ENCODE measurements at places on chromosomes 6 and 20. TPM values are rescaled to one million over a fixed set of nuclear protein-coding genes. Genes with fewer than 3 reads are reported as not detected.

FRS3 gene
- 3.2 TPM for total RNA-seq

ADTRP gene
- total RNA-seq, result not detected

DNA sequence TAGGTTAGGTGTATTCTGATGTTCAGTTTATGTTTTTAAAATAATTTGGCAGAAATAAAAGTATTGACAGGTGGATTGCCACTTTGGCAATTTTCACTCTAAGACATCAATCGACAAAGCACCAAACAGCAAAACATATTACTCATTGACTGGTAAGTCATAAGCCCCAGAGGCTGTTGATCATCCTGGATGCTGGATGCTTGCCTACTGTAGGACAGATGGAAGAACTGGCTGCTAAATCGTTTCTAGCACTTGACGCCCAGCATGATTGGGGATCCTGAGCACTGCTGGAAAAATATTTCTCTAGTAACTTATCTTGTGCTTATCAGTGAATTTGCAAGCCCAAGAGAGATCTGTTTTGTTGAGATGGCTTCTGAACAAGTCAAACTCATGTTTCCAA, 1001.9 kb upstream of the FLRT3 start:
- no peak overlapping the region for H3K4me3 ChIP-seq
- DNase-seq, result no peak
- no peaks in the 10 kb centered on the region for H3K36me3 ChIP-seq
- H3K4me1 ChIP-seq, result no peaks in the 10 kb centered on the region
- H3K27me3 ChIP-seq, result no peaks in the 10 kb centered on the region
- no peak overlapping the region for H3K27ac ChIP-seq

DNA sequence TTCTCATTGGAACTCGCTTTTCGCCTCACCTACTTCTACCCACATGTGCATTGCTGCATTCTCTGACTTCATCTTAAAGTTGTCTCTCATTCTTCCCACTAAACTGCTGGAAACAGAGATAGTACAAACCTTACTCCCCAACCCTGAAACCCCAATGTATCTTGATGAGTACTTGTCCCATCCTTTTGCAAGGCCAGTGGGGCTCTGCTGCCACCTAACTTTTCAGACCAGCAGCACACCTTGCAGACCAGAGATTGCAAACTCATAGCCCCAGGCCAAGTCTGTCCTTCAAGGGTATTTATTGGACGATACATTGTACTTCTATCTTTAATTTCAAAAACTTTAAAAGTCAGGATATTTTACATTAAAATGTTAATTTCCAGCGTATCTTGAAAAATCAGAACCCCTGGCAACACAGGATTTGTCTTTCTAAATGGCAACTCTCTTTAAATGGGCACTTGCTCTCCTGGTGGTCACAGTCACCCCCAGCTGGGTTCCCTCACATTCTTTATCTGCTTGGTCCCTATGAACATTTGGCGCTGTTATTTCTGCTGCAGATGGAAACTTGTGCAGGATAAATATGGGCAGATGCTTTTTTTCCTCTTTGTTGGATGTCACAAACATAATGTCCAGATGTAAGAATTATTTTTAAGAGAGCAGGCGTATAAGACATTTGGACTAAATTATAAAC, 83.9 kb downstream of the SOD2 start:
- no peaks in the 10 kb centered on the region for H3K36me3 ChIP-seq
- H3K27ac ChIP-seq, result no peak overlapping the region
- no peaks in the 10 kb centered on the region for H3K27me3 ChIP-seq
- no peak overlapping the region for H3K4me3 ChIP-seq
- H3K4me1 ChIP-seq, result no peaks in the 10 kb centered on the region
- DNase-seq, result no peak

DNA sequence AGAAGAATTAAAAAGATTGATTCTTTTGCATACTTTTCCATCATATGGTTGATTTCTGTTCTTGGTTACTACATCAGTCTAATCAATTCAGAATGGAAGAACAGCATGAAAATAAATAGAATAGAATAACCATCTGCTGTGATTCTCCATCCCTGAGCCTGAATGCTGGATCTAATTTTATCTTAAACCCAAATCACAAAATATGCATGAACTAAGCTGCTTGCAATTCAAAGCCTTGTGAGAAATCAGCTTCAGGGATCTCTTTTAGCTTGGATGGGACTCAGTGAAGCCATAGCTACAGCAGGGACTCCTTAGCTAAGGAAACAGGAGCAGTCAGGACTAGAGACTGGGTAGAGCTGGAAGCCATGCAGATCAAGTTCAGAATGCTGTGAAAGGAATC, 74.1 kb downstream of the TPBG start:
- H3K36me3 ChIP-seq, result no peaks in the 10 kb centered on the region
- H3K4me3 ChIP-seq, result no peak overlapping the region
- no peaks in the 10 kb centered on the region for H3K27me3 ChIP-seq
- no peak for DNase-seq

DNA sequence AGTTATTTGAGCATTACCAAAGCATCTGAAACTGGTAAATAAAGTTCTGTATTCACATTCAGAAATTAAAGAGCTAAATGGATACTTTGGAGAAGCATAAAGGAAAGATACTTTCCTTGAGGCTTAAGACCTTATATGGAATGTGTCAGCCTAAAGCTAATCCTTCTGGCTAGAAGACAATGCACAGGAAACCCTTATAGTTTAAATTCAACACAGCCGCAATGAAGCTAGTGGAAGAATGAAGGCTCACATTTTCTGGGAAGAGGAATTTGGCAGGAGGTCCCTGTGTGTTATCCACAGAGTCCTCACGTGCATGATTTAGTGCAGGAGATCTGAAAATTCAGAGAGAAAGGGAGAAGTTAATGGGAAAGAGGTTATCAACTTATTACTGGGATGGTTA, 21.5 kb upstream of the CHD6 start:
- no peaks in the 10 kb centered on the region for H3K36me3 ChIP-seq
- H3K27ac ChIP-seq, result no peak overlapping the region
- no peak overlapping the region for H3K4me3 ChIP-seq

DNA sequence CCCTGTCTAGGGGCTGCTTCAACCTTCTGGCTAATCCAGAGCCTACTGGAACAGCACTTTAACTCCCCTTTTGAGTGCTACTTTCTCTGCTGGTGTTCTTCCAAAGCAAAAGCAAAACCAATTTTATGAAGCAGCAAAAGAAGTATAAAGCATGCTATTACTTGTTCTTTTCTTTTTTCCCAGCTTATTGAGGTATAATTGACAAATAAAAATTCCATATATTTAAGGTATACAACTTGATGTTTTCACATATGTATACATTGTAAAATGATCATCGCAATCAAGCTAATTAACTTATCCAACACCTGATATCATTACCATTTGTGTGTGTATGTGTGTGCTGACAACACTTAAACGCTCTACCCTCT, 14.9 kb downstream of the ID4 start:
- no peak overlapping the region for H3K27ac ChIP-seq
- no peaks in the 10 kb centered on the region for H3K27me3 ChIP-seq
- peaks cover 19% of the 10 kb centered on the region for H3K4me1 ChIP-seq
- H3K36me3 ChIP-seq, result no peaks in the 10 kb centered on the region

- DNase-seq, result no peak
- peaks cover 12% of the 10 kb centered on the region for H3K4me1 ChIP-seq
- no peak overlapping the region for H3K27ac ChIP-seq
- no peaks in the 10 kb centered on the region for H3K27me3 ChIP-seq
- H3K36me3 ChIP-seq, result no peaks in the 10 kb centered on the region
These were observed 924 bp downstream of the FAM162B start for GRCh38 chr6:116764629-116764960.

GRCh38 chr6:84776392-84776791, 12.0 kb upstream of the TBX18 start:
- DNase-seq, result no peak
- H3K36me3 ChIP-seq, result no peaks in the 10 kb centered on the region
- no peaks in the 10 kb centered on the region for H3K4me1 ChIP-seq
- no peak overlapping the region for H3K4me3 ChIP-seq

VEGFA gene
- total RNA-seq, result 36.0 TPM

GRCh38 chr20:57470666-57471495, 54.1 kb downstream of the CTCFL start:
- H3K4me3 ChIP-seq, result no peak overlapping the region
- H3K27me3 ChIP-seq, result no peaks in the 10 kb centered on the region
- H3K36me3 ChIP-seq, result no peaks in the 10 kb centered on the region
- DNase-seq, result no peak
- no peak overlapping the region for H3K27ac ChIP-seq
- H3K4me1 ChIP-seq, result no peaks in the 10 kb centered on the region

ZNF831 gene
- 1.3 TPM for total RNA-seq

ARFGEF3 gene
- 1.1 TPM for total RNA-seq

HTR1B gene
- 9.9 TPM for total RNA-seq

YIPF3 gene
- 160 TPM for total RNA-seq

- H3K36me3 ChIP-seq, result no peaks in the 10 kb centered on the region
- H3K27me3 ChIP-seq, result no peaks in the 10 kb centered on the region
- no peak overlapping the region for H3K27ac ChIP-seq
- no peak overlapping the region for H3K4me3 ChIP-seq
These were observed 82.7 kb downstream of the SH3BGRL2 start for GRCh38 chr6:79713701-79714322.

HLA-DQB2 gene
- not detected for total RNA-seq

DNA sequence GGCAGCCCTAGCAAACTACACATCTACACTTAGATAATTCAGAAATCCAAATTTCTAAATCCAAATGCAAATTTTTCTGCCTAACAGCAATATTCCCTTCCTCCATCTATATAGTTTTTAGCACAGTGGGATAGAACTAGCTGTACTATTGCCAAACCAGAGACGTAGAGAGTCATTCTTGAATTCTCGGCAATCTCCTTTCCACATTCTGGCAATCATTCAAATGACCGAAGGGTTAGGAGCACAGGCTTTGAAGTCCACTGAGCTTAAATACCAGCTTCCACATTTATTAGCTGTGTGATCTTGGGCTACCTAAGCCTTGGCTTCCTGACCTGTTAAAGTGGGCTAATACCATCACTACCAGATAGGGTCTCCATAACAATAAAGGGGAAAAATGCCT, 3.1 kb upstream of the RPS12 start:
- no peaks in the 10 kb centered on the region for H3K27me3 ChIP-seq
- H3K27ac ChIP-seq, result no peak overlapping the region
- H3K4me1 ChIP-seq, result peaks cover 18% of the 10 kb centered on the region
- H3K36me3 ChIP-seq, result peaks cover 4% of the 10 kb centered on the region

C6orf163 gene
- 4.9 TPM for total RNA-seq

- H3K36me3 ChIP-seq, result no peaks in the 10 kb centered on the region
- DNase-seq, result no peak
- H3K4me3 ChIP-seq, result no peak overlapping the region
- H3K27me3 ChIP-seq, result no peaks in the 10 kb centered on the region
- H3K4me1 ChIP-seq, result peaks cover 8% of the 10 kb centered on the region
These were observed 145.3 kb upstream of the ECI2 start for GRCh38 chr6:4280707-4281106.

- no peak overlapping the region for H3K4me3 ChIP-seq
- no peaks in the 10 kb centered on the region for H3K36me3 ChIP-seq
- no peak for DNase-seq
- H3K27me3 ChIP-seq, result peaks cover 46% of the 10 kb centered on the region
- no peak overlapping the region for H3K27ac ChIP-seq
These were observed 3.4 kb upstream of the SIM1 start for GRCh38 chr6:100468016-100468622.

LAMA5 gene
- total RNA-seq, result 333 TPM

DNA sequence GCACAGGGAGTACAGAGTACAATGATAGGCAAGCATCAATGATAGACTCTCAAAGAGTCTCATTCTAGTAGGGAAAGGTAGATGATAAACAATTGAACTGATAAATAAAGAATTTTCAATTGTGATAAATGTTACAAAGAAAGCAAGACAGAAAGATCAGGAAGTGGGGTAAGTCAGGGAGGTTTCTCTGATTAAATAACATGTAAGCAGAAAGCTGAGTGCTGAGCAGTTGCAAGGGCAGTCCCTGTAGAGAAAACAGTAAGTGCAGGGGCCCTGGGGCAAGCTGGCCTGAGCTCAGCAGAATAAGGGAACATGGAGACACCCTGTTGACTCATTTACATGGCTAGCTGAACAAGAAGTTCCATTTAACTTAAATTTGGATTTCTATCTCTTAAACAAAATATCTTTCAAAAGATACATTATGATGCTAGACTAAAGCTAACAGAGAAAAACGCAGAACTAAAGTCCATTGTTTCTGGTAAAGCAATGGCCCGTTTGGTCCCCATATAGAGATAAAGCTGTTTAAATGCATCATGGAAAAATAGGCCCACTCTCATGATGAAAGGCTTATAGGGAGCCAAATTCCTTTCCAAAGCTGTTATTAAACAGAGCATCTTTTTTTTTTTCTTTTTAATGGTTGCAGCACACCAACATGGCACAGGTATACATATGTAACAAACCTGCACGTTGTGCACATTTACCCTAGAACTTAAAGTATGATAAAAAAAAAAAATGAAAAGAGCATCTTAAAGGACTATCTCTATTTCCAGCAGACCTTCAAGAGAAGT, 5.3 kb upstream of the TNFAIP3 start:
- H3K36me3 ChIP-seq, result no peaks in the 10 kb centered on the region
- no peak overlapping the region for H3K4me3 ChIP-seq
- H3K27ac ChIP-seq, result no peak overlapping the region
- no peak for DNase-seq

DNAH8 gene
- not detected for total RNA-seq

- no peaks in the 10 kb centered on the region for H3K4me1 ChIP-seq
- no peak for DNase-seq
- peaks cover 60% of the 10 kb centered on the region for H3K36me3 ChIP-seq
- no peak overlapping the region for H3K27ac ChIP-seq
- no peaks in the 10 kb centered on the region for H3K27me3 ChIP-seq
These were observed 29.8 kb downstream of the NDUFAF5 start for GRCh38 chr20:13814672-13815071.

TULP1 gene
- total RNA-seq, result not detected

GRCh38 chr20:45080867-45081624, 19.9 kb downstream of the KCNS1 start:
- no peak overlapping the region for H3K27ac ChIP-seq
- H3K27me3 ChIP-seq, result no peaks in the 10 kb centered on the region
- no peaks in the 10 kb centered on the region for H3K4me1 ChIP-seq
- peaks cover 19% of the 10 kb centered on the region for H3K36me3 ChIP-seq

DNA sequence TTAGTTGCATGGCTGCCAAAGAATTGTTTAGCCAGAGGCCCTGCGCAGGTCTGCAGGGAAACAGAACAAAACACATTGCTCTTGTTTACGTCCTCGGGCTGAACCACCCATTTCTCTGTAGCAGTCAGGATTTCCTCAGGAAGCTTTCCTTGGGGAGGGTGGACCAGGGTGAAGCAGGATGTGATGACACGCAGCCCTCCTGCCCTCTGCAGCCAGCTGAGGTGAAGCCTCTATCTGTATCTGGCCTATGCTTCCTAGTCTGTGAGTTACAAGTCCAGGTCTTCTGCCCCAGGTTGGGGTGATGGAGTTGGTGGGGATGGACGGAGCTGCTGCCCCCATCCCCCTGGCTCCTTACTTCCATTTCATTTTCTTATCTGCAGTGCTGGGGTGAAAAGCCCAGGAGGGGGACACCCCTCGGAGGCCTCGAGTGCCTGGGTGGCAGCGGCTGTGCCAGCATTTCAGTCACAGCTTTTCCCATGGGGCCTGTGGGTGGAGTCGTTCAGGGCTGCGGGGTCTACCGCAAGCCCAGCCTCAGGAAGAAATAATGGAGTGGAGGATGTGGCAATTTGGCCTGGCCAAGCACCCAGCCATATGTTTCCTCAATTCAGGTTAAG, 24.9 kb downstream of the SASH1 start:
- H3K27me3 ChIP-seq, result no peaks in the 10 kb centered on the region
- DNase-seq, result no peak
- H3K36me3 ChIP-seq, result no peaks in the 10 kb centered on the region
- H3K4me3 ChIP-seq, result peak overlapping the region; percentile 32
- peak overlapping the region; percentile 29 for H3K27ac ChIP-seq

GNMT gene
- not detected for total RNA-seq

GRCh38 chr6:154996016-154996590, 988 bp downstream of the TIAM2 start:
- H3K4me1 ChIP-seq, result peaks cover 9% of the 10 kb centered on the region
- H3K27ac ChIP-seq, result peak overlapping the region; percentile 49
- H3K27me3 ChIP-seq, result no peaks in the 10 kb centered on the region
- H3K4me3 ChIP-seq, result peak overlapping the region; percentile 76

PI3 gene
- not detected for total RNA-seq
